ENCODE measurements at places on chromosomes 3 and 15.
A peak's percentile ranks its signal among the peaks of the same experiment; 100 is the strongest.

DNA sequence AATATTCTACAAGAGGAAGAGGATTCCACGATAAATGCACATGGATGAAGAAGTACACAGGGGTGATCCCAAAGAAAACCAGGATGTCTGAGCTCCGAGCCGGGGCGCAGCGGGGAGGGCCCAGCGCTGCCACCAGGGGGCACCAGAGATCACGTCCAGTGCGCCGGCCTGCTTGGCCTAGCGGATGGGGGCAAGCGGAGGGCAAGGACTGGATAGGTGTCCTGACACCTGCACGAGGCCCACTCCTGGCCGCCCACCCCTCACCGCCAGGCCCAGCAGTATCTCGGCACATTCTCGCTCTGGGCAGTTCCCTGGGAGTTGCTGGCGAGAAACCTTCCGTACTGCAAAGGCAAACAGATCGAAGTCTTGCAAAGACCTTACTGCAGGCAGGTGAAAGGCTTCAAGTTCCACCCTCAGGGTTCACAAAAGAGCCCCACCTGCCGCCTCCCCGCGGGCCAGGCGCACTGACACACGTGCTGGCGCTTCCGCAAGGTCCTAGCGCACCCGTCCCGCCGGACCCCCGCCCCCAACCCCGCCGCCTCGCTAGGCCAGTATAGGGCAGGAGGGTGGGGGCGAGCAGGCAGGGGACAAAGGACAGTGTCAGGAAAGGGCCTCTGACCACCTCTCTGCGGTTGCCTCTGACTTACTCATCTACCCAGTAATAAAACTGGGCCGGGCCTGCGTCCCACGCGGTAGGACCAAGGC lies 3.3 kb downstream of the ANKRD63 start:
- peak; percentile 50 for DNase-seq

DNA sequence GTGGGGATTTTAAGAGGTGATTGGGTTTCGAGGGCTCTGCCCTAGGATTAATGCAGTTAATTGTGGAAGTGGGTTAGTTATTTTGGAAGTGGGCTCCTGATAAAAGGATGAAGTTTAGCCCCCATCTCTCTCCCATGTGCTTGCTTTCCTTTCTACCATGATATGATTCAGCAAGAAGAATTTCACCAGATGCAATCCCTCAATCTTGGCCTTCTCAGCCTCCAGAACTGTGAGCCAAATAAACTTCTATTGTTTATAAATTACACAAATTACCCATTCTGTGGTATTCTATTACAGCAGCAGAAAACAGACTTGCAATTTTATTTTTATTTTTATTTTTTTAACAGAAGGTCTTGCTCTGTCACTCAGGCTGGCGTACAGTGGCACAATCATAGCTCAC lies 27.3 kb upstream of the UBE2E1 start:
- DNase-seq = no peak

DNA sequence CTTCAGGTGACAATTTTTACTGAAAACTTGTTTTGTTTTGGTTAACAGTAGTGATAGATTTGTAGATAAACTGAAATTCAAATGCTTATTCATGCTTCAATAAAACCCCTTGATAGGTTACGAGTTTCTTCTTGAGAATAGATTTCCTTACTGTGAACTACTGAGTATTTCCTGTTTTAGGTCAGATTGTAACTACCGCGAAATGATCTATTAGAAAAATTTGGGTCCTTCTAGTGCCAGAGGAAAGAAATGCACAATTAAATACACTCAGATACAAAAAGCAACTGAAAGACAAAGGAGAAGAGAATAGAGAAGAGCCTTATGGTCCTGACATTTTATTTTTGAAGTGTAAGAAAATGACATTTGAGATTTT lies 251.7 kb upstream of the TBL1XR1 start:
- no peak for DNase-seq

- peak; percentile 13 for DNase-seq
Observed at GRCh38 chr15:77186594-77187011, 115.7 kb upstream of the TSPAN3 start.

GRCh38 chr15:80424381-80424780 lies 20.2 kb downstream of the ARNT2 start:
- peak; percentile 28 for DNase-seq

DNA sequence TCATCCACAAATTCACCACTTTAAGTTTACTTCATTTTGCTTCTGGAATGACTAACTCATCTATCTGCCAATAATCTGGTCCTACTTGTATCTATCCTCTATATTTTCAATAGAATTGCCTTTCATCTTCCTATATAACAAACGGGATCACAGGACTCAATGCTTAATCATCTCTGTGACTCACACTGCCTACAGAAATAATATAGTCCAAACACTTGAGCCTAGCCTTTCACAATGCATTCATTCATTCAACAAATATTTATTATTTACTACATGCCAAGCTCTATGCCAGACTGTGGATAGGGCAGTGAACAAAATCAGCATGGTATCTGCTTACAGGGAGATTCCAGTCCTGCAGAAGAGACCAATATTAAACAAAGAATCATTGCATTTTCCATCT lies 16.6 kb upstream of the AGTR1 start:
- DNase-seq = peak; percentile 48

GRCh38 chr15:61115241-61115640 lies 113.9 kb downstream of the RORA start:
- no peak for DNase-seq

DNA sequence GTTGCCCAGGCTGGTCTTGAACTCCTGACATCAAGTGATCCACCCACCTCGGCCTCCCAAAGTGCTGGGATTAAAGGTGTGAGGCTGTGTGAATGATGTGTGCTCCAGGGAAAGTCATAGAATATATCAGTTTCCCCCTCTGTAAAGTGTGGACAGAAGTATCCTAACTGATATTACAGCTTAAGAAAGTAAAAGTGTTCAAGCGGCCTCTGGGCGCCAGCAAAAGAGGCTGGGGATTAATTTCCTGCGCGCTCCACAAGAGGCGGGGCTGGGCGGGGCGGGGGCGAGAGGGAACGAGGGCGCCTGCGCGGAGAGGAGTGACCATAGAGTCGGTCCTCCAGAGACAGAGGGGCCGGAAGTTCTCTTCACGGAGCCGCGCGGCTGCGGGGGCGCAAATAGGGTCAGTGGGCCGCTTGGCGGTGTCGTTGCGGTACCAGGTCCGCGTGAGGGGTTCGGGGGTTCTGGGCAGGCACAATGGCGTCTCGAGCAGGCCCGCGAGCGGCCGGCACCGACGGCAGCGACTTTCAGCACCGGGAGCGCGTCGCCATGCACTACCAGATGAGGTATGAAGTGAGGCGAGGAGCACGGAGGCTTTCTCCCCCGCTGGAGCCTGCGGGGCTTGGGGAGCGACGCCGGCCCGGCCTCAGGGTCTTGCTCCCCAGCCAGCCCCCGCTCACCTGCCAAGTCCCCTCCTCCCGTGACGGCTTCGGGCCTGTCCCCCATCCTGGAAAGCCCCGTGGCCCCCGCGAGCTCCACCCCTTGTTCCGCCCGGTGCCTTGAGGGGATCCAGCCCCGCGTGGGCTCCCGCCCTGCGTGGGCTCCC lies at the start of gene JAGN1:
JAGN1 (plus strand) TSS at position 362 of the 823 bp plus-strand sequence; CDS start at position 475, 113 bp downstream.
- peak; percentile 75 for DNase-seq
